ENCODE measurements at places on chromosomes 5 and 9.
A peak's percentile ranks its signal among the peaks of the same experiment; 100 is the strongest.

GRCh38 chr9:303502-303901 lies 88.8 kb downstream of the DOCK8 start:
- no peak for DNase-seq

- DNase-seq, result no peak
These were observed 351.5 kb downstream of the BNC2 start for GRCh38 chr9:16519001-16519400.

GRCh38 chr5:126139773-126140172 lies 283.4 kb upstream of the GRAMD2B start:
- DNase-seq, result peak; percentile 29

GRCh38 chr5:59362438-59362837 lies 531.1 kb downstream of the PDE4D start:
- no peak for DNase-seq

DNA sequence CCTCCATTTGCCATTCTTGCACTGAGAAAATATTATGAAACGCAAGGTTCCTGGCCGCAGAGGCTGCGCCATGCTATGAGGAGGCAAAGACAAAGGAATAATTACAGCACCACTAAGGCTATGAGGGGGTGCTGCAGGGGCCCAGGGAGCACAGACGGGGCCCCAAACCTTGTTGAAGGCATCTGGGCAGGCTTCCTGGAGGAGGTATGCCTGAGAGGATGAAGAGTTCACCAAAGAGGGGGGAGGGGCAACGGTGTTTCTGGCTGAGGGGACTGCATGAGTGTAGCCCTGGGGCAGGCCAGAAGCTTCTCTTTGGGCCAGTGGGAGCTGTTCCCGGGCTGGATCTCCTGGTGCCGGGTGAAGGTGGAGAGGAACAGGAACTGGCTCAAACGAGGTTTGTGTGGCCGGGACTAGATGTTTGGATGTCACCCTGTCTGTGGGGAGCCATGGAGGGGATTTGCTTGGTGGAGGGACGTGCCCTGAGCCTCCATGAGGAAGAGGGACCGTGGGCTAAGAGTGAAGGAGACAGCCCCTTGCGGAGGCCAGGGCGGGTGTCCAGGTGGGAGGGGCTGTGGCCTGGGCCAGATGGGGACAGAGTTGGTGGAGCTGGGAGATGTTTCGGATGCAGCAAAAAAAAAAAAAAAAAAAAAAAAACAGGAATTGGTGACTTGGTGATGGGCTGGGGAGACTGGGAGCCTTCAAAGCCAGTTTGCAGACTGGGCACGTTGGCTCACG lies 28.2 kb downstream of the PTGES start:
- DNase-seq, result no peak

DNA sequence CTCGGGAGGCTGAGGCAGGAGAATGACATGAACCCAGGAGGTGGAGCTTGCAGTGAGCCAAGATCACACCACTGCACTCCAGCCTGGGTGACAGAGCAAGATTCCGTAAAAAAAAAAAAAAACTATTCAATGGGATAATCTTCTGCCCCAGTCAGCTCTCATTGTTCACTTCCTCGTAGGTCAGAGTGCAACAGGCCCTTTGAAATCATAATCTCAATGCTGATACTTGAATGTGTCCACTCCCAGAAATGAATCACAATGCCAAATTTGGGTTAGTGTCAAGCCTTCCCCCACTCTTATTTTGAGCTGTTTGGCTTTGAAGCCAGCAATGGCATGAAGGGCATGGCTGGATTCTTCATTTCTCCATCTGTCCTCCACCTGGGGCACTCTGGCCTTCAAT lies 610.3 kb upstream of the KLF4 start:
- DNase-seq, result no peak

GRCh38 chr5:12214267-12215015 lies 310.2 kb upstream of the CTNND2 start:
- DNase-seq, result no peak

GRCh38 chr5:132237141-132237540 lies 9.5 kb upstream of the P4HA2 start:
- DNase-seq, result no peak

- no peak for DNase-seq
These were observed 671 bp downstream of the LRRC26 start for GRCh38 chr9:137168904-137169856.

DNA sequence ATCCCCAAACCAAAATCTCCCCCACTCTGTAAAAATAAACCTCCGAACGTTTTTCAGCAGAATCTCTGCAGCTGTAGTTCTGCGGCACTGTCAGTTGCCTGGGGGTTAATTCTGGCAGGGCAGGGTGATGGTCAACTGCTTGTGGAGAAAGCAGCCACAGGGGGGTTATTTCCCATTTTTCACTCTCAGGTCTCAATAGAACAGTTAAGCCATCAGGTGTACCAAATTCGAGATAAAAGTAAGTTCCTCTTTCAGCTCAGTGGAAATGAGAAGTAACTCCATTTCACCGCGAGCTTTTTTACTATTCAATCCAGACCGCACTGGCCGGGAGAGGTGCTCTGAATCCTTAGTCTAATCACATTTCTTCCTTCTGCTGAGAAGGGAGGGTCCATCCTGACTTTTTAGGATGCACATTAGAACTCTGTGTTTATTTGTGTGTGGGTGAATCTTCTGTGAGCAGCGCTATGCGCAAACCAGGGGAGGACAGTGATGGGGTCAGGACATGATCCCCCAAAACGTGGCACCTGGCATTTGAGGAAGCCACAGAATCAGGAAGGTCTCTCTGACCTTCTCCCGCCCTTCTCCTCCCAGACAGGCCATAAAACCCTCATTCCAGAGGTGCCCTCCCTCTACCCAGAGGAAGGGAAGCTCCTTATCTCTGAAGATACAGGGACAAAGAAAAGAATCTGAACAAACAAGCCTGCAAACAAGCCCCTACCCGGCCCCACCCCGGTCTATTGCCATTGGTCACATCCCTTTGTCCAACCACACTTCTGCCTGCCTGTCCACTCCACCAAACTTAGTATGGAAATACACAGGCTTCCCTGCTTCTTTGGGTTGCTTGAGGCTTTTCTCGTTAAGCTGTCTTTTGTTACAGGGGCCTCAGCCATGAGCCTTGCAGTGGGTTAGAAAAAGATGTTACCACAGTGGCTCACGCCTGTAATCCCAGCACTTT lies 229.0 kb downstream of the ROR2 start:
- DNase-seq, result no peak

DNA sequence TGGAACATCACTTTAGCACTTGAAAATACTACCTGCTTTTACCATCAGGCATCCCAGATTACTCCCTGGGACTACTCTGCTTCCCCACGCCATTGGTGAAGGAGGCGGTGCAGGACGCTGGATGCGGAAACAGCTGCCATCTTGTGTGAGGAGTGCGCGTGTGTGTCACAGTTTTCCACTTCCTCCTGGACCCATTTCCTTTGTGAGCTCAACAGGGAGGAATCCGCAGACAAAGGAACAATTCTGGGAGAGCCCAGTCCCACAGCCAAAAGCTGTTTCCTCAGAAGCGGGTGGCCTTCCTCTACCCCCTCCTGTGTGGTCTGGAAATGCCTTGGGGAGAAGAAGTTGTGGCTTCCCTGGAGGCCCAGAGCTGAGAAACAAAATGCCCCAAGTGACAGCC lies 16.8 kb downstream of the AFAP1L1 start:
- DNase-seq, result no peak

GRCh38 chr9:99193466-99193821 lies 28.3 kb downstream of the ALG2 start:
- DNase-seq, result no peak

DNA sequence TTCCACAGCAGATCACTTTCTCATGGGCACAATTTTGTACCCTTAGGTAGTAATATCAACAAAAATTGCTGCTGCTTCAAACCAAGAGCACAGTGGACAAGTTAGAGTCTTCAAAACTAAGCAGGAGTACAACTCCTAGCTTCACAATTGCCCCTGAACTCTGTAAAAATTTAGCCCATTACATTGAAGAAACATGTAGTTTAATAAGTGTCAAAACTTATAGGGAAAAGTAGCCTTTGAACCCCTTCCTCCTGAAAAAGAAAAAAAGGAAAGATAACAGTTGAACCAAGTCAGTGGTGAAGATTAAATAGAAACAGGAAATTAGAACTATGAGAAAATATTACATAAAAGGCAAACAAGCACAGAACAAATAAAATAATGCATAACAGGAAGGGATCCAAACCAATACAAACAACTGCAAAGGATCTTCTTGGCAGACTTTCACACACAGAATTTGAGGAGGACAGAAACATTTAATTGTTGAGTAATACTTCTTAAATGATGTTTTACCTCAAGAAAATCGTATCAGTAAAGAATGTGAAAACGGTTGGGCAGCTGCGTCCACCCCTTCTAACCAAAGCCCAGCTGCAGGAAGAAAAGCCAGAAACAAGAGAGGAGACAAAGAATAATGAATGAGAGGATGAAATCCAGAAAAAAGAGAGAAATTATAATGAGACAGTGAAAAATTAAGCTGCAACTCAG lies 636.0 kb downstream of the NR2F1-AS1 start:
- peak; percentile 47 for DNase-seq

- DNase-seq, result no peak
These were observed 580.2 kb downstream of the EFNA5 start for GRCh38 chr5:107090506-107090905.

- no peak for DNase-seq
These were observed 31.5 kb downstream of the SLC44A1 start for GRCh38 chr9:105275938-105276337.

GRCh38 chr9:115640887-115641286 lies 512.7 kb upstream of the PAPPA start:
- DNase-seq, result peak; percentile 70

DNA sequence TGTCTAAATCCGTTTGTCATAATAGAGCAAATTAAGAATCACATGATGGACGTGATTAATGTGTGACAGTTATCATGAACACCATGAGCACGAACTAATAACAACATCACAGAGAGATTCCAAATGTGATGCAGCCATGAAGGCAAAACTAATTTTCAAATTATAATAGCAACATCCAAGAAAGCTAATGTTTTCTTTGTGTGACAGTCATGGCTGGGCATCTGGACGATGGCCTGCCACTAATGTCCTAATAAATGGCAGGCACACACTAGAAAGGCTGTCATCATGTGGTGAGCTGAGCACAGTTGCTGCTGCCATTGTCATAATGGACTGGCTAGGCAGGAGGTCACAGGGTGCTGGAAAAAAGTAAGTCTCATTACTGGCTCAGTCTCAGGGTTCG lies 280.0 kb upstream of the EFNA5 start:
- DNase-seq, result no peak

- no peak for DNase-seq
These were observed 32.5 kb downstream of the CSF1R start for GRCh38 chr5:150053713-150054392.

DNA sequence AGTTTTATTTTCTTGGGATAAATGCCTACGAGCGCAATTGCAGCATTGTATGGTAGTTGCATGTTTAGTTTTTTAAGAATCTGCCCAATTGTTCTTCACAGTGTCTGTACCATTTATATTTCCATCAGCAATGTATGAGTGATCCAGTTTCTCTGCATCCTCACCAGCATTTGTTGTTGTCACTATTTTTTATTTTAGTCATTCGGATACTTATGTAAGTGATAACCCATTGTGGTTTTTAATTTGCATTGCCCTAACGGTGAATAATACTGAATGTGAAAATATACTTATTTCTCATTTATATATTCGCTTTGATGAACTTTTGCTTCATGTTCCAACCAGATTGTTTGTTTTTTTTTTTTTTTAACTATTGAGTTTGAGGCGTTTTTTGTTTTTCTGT lies 33.7 kb upstream of the PWWP2A start:
- DNase-seq, result no peak

- no peak for DNase-seq
These were observed 91.7 kb downstream of the NTRK2 start for GRCh38 chr9:84761137-84761808.

GRCh38 chr9:35814106-35814840 lies 569 bp downstream of the HINT2 start:
- DNase-seq, result no peak

GRCh38 chr5:53243403-53243802 lies 133.8 kb upstream of the MOCS2 start:
- DNase-seq, result no peak

DNA sequence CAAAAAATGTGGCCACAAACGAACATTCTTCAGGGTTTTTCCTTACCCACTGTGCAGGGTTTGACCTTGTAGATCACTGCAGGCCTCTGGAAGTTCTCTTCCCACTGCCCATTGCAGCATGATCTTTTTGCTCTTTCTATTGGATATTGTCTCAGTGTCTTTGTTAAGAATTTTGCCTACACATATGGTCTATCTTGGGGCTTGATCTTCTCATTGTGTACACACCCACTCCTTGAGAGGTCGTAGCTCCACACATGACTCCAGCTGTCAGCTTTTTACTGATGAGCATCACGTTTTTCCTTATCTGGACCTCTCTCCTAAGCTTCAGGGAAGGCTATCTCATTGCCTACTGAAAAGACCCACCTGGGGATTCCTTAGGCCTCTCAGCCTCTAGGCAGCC lies 3.0 kb upstream of the GLRX start:
- DNase-seq, result no peak

- DNase-seq, result no peak
These were observed 11.7 kb upstream of the PDE4D start for GRCh38 chr5:59905188-59905587.

- DNase-seq, result no peak
These were observed 37.5 kb downstream of the CREBRF start for GRCh38 chr5:173093606-173094005.

DNA sequence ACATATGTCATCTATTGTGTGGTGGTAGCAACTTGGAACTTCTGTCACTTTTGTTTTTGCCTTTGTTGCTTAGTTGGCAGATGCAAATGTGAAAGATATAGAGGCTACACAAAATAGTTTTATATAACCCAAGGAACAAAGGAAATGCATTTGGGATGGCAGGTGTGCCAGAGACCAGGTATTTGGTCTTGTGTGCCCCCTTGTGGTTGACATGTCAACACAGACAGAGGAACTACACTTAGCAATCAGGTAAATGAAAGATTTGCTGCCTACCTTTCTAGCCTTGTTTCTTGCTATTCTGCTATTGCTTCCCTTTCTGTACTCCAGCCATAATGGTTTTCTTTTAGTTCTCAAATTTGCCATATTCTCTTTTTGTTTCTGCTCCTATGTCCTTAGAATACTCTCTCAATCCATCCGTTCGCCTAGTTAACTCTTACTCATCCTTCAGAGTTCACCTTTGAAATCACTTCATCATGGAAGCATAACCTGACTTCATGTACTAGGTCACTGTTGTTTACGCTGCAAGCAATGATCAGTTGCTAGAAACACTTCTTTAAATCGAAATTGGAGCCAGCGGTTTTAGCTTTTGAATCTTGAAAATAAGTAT lies 119.5 kb downstream of the TRPM3 start:
- DNase-seq, result no peak

DNA sequence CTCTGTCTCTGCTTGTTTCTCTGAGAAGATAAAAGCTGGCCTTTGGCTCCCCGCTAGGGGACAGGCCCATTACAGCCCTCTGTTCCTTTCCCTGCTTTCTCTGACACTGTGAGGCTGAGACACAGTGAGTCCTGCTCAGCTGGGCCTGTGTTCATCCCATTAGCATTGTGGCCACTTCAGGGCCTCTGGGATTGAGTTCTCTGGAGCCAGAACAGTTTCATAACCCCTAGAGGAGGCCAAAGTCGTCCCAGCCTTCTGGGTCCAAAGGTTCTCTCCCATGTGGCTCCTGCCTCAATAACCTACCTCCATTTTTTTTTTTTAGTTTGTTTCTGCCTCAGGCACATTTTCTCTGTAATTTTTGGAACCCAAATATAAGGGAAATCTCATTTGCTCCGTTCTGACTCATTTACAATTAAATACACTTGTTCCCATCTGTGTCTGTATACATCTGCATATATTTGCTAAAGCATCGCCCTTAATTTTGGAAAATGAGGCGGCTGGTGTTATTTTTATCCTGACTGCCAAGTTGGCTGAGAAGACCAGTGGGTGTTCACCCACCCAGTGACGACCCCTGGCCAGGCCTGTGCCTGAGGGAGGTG lies 27.3 kb upstream of the CTNNA1 start:
- no peak for DNase-seq
